ENCODE measurements at places on chromosomes 12 and 14. TPM values are rescaled to one million over a fixed set of nuclear protein-coding genes. Genes with fewer than 3 reads are reported as not detected.

- DNase-seq = no peak
Measured at GRCh38 chr12:55492078-55492477, at the start of gene OR6C68. Gene OR6C68, plus strand, starts transcription at chr12:55492378. Its CDS starts 0 bp downstream, at chr12:55492378.

GRCh38 chr12:68109444-68110217, 49.9 kb downstream of the IFNG start:
- no peak for DNase-seq

DNA sequence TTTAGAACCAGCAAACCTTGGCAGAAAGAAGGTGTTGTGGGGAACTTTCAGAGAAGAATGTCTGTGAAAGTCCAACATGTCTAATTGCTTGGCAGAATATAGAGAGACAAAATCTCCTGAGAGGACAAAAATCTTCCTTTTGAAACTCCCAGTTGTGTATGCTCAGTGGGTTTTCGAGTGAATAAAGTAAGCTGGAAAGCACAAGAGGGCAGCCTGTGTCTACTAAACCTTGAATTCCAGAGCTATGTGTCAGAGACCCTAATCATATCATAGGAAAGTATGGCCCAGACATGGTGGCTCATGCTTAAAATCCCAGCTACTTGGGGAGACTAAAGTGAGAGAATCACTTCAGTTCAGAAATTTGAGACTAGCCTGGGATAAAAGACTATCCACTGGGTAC, 661.2 kb downstream of the SLC16A7 start:
- DNase-seq = no peak

- DNase-seq = no peak
Measured at GRCh38 chr14:77625360-77625759, 8.9 kb upstream of the SPTLC2 start.

GRCh38 chr12:129001826-129002225, 148.5 kb downstream of the GLT1D1 start:
- DNase-seq = no peak

GRCh38 chr14:100692859-100693558, 33.7 kb upstream of the DLK1 start:
- no peak for DNase-seq

GRCh38 chr14:94009767-94010166, 12.7 kb downstream of the CCDC197 start:
- DNase-seq = no peak

- DNase-seq = peak; percentile 61
Measured at GRCh38 chr12:54993181-54993835, 8.7 kb upstream of the TESPA1 start.

DNA sequence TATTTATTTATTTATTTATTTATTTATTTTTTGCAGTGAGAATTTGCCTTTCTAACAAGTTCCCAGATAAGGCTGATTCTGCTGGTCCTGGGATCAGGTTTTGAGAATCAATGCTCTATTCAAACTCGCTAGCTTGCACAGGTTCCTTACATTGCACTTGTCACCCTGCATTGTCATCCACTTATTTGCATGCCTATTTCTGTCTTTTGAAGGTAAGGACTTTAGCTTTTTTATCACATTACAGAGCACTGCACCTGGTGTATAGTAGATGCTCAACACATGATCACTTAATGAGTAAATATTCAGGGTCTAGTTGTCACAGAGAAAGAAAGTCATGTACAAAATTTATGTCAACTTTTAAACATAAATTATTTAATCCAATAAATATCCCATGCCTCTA, 219.7 kb upstream of the BTG1 start:
- DNase-seq = no peak

DNA sequence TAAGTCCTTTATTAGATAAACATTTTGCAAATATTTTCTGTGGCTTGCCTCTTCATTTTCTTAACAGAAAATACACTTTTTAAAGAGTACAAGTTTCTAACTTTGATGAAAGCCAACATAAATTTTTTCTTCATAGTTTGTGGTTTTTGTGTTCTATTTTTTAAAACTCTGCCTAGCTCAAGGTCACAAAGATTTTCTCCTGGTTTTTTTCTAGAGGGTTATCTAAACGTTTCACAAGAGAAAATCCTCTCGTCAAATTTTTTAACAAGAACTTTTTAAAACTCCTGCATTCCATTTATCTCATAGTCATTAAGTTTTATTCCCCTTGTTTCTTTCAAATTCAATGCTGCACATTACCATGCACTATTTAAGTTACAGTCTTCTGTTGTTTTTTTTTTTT, 8.2 kb downstream of the AREL1 start:
- no peak for DNase-seq

GRCh38 chr12:29616664-29617406, 119.3 kb upstream of the OVCH1 start:
- DNase-seq = no peak

DNA sequence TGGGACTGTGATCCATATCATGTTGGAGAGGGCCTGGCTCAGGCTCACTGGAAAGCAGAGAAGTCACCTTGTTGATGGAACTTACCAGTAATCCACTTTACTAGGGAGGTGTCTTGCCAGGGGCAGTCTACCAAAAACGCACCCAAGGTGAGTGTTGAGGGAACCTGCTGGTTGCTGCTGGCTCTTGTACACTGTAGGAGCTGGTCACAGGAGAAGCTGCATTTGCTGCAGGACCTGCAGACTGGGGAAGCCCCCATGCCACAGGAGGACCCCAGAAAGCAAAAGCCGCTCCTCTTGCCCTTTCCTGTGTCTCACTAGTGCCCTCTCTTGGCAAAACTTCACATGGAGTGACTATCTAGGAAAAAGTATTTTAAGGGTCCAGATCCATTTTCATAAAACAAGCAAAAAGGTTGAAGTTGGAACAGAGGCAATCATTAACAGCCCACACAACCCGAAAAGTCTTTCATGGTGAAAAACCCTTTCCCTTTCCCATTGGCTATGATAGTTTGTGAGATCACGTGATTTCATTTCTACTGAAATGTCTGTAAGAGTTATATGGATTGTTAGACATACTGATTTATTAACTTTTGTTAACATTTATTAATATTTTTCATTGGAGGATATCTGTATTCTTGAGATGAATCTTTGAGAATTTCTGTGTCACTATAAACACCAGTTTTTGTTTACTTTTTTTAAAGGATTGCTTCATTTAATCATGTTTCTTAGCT, 59.2 kb downstream of the RASSF8 start:
- DNase-seq = no peak

- no peak for DNase-seq
Measured at GRCh38 chr12:124715121-124715990, 147.9 kb upstream of the NCOR2 start.

- DNase-seq = no peak
Measured at GRCh38 chr12:17588968-17589367, 501.0 kb downstream of the RERGL start.

DNA sequence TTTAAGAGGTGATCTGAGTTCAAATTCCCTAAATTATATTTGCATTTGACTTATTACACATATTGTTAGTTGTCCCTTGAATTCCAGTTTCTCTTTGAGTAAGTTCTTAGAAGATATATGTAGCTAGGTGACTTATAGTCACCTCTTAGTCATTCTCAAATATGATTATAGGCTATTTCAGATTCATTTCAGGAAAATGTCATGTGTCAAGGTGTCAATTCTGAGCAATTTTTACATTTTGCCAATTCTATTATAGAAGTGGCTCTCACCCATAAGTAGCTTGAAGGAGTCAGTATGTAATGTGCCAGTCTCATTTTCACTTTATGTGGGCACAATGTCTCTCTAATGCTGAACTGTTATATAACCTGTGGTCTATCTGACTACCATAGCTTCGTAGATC, 623.4 kb downstream of the DIO2 start:
- DNase-seq = no peak

GRCh38 chr14:92585981-92586937, 72.7 kb downstream of the RIN3 start:
- DNase-seq = peak; percentile 17

DNA sequence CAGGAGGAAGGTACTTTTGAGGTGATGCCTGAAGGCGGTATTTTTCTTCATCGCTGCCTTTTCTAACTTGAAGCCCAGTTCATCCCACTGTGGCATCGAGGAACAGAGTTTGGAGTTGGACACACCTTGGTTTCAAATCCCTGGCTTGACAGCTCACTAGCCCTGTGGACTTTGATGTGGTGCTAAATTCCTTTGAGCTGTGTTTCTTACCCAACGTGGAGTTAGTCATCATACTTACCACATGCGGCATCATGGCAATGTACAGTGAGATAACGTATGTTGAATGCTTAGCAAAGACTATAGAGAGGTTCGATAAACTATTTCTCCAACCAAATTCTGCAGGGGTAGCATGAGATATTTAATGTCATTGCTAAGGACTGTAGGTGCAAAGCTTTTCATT, 3.4 kb downstream of the PLEKHG3 start:
- no peak for DNase-seq

DNA sequence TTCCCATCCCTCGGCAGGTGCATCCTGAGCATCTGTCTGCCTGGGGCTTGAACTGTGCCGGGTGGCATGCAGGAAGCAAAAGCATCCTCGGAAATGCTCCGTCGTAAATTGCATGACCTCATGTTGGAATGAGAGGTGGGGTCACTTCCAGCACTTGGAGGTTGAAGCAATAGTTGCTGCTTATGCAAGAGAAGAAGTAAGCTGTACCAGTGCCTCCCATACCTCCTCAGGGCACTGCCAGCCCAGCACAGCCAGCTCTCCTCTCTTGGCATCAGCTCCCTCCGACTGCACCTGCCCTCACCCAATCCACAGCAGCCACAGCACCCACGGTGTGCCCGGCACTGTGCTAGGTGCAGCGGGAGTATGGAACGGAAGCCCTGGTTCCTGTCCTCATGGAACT, 11.5 kb downstream of the TEAD4 start:
- no peak for DNase-seq

DNA sequence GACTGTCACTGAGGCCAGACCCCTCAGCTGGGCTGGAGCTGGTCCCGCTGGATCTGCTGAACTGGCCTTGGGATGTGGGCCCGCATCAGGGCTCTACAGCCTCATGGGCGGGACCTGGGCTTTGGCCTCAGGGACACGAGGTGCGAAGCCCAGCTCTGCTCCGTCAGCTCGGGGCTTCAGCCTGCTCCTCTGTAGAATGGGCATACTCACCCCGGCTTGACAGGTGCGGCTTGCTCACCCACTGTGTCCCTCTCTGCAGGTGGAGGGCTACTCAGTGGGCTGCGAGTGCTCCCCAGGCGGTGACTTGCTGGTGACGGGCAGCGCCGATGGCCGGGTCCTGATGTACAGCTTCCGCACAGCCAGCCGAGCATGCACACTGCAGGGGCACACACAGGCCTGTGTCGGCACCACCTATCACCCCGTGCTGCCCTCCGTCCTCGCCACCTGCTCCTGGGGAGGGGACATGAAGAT, 57.6 kb downstream of the BEGAIN start:
- DNase-seq = no peak

GRCh38 chr12:24499151-24500146, 449.5 kb downstream of the BCAT1 start:
- no peak for DNase-seq

DNA sequence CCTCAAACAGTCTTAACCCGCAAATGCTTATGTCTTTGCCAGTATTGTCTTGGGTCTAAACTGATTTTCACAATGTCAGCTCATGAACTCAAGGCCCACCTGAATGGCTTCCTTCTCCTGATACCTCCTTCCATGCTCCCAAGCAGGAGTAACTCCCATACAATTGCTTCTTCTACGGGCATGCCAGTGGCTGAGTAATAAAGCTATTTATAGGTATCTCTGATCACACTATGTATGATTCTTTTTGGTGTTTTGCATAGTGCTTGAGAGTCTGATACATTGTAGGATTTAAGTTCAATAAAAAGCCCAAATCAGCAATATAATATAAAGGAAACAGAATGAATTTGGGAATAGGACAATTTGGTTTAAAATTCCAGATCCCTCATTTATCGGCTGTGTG, 235.0 kb upstream of the DCN start:
- no peak for DNase-seq

GRCh38 chr12:107545737-107546353, 139.8 kb upstream of the PWP1 start:
- DNase-seq = no peak

The CMKLR1 gene
- 3.8 TPM for polyA plus RNA-seq

The TMEM30B gene
- polyA plus RNA-seq = 10.0 TPM

The ATG14 gene
- polyA plus RNA-seq = 21.9 TPM

The SOAT2 gene
- 2.3 TPM for polyA plus RNA-seq

The APOLD1 gene
- 13.3 TPM for polyA plus RNA-seq

The NKX2-1 gene
- not detected for polyA plus RNA-seq

The OTUB2 gene
- polyA plus RNA-seq = 4.5 TPM

The SLC25A47 gene
- not detected for polyA plus RNA-seq

The LYSET gene
- 34.1 TPM for polyA plus RNA-seq

The MTERF2 gene
- 34.2 TPM for polyA plus RNA-seq
